ENCODE measurements at places on chromosomes 7 and 10.
A peak's percentile ranks its signal among the peaks of the same experiment; 100 is the strongest.

DNA sequence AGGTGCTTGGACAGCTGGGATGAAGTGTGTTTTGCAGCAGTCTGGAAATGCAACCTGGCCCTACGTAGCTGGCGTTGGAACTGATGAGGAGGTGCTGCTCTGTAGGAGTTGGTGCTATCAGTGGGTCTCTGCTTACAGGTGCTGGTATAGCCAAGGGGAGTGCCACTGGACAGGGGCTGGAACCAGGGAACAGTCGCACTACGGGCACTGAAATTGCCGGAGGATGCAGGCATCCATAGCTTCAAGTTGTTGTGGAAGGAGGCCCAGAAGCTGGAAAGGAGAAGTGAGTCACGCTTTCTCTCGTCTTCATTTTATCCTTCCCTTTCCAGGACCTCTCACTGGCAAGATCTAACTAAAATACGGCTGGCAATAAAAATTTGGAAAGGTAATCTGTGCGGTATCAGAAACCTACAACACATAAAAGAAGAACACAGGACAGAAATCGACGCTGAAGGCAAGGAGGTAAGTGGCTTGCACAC lies 25.8 kb downstream of the MACC1 start:
- DNase-seq, result no peak

- no peak for DNase-seq
Observed at GRCh38 chr10:75542906-75543305, 111.5 kb downstream of the LRMDA start.

GRCh38 chr10:58435297-58435985 lies 50.2 kb downstream of the TFAM start:
- DNase-seq, result peak; percentile 2

- peak; percentile 0 for DNase-seq
Observed at GRCh38 chr10:79385392-79385795, 38.1 kb downstream of the PPIF start.

DNA sequence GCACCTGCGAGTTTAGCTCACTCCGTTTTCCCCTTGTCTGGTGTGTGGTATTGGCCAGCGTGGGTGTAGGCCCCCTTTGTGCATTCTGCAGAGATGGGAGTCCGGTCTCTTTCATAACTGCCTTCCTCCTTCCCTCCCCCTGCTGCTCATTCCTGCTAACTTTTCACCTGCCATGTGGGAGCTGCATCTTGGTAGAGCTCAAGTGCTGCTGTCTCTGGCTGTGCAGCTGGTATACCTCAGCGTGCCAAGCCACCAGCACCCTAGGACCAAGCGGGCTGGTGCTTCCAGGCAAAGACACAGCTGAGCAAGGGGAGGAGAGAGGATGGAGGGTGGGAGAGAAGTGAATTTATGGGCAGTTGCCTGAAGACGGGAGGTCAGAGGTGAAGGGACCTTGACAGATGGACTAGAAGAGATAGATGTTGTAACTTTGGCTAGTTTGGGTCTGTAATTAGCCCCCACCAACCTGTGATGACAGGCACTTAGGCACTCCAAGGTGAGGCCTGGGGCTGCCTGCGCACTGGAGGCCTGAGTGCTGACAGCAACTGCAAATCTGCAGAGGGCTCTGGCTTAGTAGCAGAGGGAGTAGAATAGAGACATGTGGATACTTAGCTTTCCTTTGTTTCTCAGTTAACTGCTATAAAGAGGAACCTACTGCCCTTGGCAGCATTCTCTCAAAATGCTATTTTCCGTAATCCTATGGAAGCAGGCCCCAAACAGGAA lies 148.8 kb upstream of the AGK start:
- DNase-seq, result no peak

DNA sequence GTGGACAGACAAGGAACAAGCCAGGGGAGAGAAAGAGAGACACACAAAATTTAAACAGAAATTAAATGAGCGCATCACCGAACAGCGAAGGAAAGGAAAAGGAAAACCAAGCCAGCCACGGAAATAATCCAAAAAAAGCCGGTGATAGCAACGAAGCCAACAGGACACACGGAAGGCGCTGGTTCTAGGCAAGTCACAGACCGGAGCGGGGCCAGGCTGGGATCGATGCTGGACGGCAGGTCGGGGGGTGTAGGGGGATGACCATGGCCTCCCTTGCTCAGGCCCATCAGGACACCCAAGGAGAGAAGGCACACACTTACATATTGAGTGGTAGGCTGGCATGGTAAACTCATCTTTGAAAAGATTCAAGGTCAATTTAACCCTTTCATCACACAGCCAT lies 202.5 kb upstream of the PTN start:
- DNase-seq, result no peak

DNA sequence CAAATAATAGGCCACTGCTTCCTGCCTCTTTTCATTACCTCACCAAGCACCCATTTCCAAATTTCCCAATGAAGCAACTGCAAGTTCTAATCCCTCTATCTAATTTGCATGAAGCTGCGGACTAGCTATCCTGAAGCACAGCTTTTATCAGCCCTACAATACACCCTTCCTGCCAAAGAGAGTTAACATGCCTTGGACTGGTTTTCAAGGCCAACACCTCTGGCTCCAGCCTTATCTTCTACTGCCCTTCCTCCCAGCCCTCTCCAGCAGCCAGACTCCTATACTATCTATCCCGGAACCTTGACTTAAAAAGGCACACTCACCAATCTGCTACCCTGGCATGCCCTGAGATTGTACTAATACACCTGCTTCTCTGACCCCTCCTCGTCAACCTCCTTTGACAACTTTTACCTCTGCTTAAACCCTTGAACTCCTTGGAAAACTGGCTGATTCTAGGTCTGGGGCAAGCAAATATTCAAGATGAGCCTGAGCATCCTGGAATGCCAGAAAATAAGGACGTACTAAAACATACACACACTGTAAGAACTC lies 73.4 kb downstream of the SGMS1 start:
- no peak for DNase-seq

DNA sequence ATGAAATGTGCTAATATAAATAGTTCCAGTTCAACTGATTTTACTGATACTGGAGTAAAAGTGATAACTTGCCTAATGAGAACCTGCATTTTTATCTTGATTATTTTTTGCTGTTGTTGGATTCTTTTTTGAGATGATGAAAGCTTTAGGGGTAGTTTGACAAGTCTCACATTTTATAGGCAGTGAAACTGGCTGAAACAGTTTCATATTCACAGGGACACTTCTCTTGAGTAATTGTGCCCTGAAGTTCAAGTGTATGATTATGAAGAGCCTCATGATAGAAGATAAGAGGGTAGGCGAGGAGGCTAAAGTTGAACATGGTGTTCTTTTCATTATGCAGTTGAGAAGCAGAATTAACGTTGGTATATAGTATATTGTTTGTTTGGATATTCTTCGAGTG lies 5.1 kb downstream of the AUTS2 start:
- no peak for DNase-seq

GRCh38 chr10:133196936-133197758 lies 32.9 kb upstream of the UTF1 start:
- no peak for DNase-seq

DNA sequence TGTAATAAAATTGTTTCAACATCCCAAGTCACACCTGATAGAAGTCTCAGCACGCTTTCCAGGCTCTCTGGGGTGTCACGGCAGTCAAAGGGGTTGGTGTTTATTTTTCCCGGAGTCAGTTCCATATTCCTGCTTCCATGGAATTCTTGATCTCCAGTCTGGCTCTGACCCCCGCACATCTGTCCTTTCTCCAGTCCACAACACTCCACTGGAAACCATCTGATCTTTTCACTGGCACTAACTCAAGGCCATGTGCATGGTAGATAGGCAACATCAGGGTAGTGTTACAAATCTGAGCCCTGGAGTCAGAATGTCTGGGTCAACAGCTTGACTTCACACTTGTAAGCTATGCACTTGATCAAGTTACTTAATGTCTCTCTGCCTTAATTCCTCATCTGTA lies 176.2 kb downstream of the WDR11 start:
- no peak for DNase-seq

DNA sequence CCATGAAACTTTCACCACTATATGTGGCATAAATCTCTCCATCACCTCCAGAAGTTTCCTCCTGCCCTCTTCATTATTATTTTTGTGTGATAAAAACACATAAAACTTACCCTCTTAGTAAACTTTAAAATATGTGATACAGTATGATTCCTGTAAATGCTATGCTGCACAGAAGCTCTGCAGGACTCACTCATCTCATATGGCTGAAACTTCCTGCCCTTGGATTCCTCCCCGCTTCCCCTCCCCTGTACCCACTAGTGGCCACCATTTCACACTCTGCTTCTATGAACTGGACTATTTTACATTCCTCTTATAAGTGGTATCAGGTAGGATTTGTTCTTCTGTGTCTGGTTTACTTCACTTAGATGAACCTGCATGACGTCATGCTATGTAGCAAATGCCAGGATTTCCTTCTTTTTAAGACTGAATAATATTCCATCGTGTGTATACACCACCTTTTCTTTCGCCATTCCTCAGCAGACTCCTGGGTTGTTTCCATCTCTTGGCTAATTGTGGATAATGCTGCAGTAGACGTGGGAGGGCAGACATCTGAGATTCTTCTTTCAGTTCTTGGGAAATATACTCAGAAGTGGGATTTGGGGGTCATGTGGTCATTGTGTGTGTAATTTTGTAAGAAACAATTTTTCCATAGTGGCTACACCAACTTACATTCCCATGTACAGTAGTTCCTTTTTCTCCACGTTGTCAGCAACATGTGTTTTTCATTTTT lies 335.2 kb downstream of the SDK1 start:
- no peak for DNase-seq

GRCh38 chr10:25508112-25508815 lies 333.5 kb downstream of the GPR158 start:
- no peak for DNase-seq

DNA sequence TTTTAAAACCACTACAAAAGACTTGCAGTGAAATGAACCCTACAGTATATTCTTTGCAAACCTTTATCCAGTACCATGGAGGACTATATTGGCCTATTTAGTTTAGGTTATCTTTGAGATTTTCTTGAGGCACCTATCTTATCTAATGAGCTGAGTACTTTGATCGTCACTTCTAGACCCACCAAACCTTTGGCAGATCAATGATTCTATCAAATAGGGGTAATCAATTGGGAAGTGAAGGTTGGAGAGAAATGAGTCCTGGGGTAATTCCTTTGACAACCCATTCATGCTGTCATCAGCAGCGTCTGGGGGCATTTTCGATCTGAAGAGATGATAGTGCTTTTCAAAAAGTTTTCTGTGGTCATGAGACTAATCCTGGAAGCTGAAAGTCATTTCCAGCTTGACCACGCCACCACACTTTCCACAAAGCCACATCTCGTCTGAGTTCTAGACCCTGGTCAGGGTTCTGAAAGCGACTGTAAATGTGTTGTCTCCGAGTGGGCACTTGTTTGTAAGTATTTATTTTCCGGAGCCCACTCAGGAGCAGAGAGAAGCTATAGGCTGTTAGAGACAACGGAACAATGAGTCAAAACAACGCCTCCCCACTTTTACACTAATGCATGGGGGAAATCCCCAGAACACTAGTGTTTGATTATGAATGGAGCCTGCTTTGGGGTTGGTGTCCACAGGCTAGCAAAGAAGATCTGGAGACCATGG lies 4.8 kb downstream of the EGR2 start:
- DNase-seq, result peak; percentile 87

GRCh38 chr10:69820817-69821216 lies 19.1 kb downstream of the COL13A1 start:
- no peak for DNase-seq

GRCh38 chr7:1598961-1599639 lies 29.3 kb upstream of the PSMG3 start:
- DNase-seq, result no peak

- DNase-seq, result no peak
Observed at GRCh38 chr10:96703358-96703757, 17.0 kb downstream of the PIK3AP1 start.

DNA sequence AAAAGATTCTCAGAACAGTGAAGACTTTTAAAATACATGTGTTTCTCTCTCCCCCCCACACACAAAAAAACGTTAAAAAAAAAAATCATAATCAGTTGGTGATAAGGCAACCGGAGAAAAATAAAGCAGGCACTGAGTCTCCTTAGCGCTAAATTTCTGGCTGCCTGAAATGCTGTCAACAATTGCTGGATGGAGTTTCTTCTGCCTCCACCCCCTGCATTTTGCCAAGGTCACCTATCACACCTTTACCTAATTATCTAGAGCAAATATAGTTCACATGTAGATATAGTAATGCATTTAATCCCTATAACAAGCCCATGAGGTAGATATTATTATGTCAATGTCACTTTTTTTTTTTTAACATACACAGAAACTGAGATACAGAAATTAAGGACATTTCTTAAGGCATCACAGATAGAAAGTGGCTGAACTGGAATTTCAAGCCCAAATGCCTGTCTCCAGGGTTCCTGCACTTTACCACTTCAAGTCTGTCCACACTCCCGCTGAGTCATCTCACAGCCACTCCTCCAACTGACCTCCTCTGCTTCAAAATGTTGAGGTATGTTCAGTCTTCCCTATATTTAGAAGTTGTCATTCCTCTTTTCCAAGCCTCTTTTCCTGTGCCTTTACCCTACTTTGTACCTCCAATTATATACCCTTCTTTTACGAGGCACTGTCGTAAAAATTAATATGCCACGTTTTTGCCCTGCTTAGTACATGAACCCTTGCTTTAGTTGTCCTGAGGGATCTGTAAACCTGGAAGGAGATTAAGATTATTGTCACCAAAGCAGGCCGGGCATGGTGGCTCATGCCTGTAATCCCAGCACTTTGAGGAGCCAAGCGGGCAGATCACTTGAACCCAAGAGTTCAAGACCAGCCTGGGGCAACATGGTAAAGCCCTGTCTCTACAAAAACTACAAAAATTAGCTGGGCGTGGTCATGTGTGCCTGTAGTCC lies 72.8 kb upstream of the MPP7 start:
- no peak for DNase-seq

DNA sequence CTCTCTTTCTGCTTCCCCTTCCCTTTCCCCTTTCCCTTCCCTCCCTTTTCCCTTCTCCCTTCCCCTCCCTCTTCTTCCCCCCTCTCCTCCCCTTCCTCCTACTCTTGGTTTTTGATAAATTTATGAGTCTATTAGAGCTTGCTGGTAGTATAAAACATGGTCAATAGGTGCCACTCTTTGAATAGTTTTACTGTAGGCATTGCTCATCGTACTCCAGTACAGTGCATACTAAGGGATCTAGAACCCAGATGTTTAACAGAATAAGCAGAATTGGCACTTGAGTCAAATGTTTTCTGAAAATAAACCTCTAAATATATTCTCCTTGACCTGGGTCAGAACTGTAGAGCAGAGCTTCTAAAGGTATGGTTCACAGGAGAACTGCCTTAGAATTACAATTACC lies 126.7 kb downstream of the SORCS3 start:
- no peak for DNase-seq

- no peak for DNase-seq
Observed at GRCh38 chr7:29812185-29812876, 6.0 kb downstream of the WIPF3 start.

- DNase-seq, result no peak
Observed at GRCh38 chr7:18760046-18760445, 264.5 kb downstream of the HDAC9 start.

- no peak for DNase-seq
Observed at GRCh38 chr10:116815641-116816415, 33.5 kb upstream of the ENO4 start.
